Fibroblast of lung (primary cell): ENCODE measurements at places on chromosomes 6 and 20. TPM values are rescaled to one million over a fixed set of nuclear protein-coding genes. Genes with fewer than 3 reads are reported as not detected.
A peak's percentile ranks its signal among the peaks of the same experiment; 100 is the strongest.

- no peaks in the 10 kb centered on the region for H3K4me1 ChIP-seq
- H3K36me3 ChIP-seq: no peaks in the 10 kb centered on the region
- no peak overlapping the region for H3K4me3 ChIP-seq
- H3K27ac ChIP-seq: no peak overlapping the region
- no peak for DNase-seq
- H3K27me3 ChIP-seq: peaks cover 5% of the 10 kb centered on the region
Observed at GRCh38 chr6:50846144-50846851, 27.6 kb downstream of the TFAP2B start.

- DNase-seq: no peak
- no peak overlapping the region for H3K4me3 ChIP-seq
- H3K27me3 ChIP-seq: no peaks in the 10 kb centered on the region
- H3K27ac ChIP-seq: no peak overlapping the region
Observed at GRCh38 chr6:149065658-149066556, 251.6 kb upstream of the TAB2 start.

GRCh38 chr6:52958546-52959255, 36.4 kb downstream of the GSTA4 start:
- no peaks in the 10 kb centered on the region for H3K4me1 ChIP-seq

- H3K27ac ChIP-seq: no peak overlapping the region
- no peak for DNase-seq
- H3K27me3 ChIP-seq: no peaks in the 10 kb centered on the region
Observed at GRCh38 chr20:7836076-7836475, 104.2 kb downstream of the HAO1 start.

- no peak overlapping the region for H3K27ac ChIP-seq
- DNase-seq: no peak
- no peaks in the 10 kb centered on the region for H3K36me3 ChIP-seq
- no peaks in the 10 kb centered on the region for H3K4me1 ChIP-seq
- no peaks in the 10 kb centered on the region for H3K27me3 ChIP-seq
Observed at GRCh38 chr6:166721576-166721975, 94.5 kb upstream of the RPS6KA2 start.

DNA sequence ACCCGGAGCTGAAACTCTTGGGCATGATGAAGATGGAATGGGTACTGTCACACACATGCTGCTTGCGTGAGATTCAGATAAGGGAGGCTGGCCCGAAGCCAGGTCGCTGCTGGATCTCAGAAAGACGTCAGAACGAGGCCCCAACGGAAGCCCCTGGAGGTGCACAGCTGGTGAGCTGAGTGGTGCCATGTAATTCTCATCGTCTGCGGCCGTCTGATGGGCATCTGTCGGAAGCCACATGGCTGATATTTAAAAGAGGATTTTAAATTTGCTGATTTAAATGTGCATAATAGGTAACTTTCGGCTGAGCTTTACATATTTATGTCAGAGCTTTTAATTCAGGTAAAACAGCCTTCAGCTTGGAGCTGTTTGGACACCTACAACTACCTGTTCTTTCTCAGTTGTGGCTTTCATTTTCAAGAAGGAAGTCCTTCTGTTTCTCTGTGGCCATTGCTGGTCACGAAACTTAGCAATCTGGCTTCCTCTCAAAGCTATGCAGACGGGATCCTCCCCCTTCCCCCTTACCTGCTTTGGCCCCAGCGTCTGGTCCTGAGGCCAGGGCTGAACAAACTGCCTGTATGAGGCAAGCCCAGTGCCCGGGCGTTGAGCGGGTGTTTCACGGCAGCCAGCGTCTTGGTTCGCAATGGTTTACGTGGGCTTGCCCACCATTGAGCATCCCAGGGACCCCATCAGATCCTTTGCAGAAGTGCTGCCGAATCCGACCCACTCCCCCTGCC, 9.2 kb downstream of the SLCO4A1 start:
- peak overlapping the region; percentile 80 for H3K27ac ChIP-seq
- peaks cover 13% of the 10 kb centered on the region for H3K4me1 ChIP-seq
- H3K4me3 ChIP-seq: no peak overlapping the region

GRCh38 chr6:54881067-54881730, 34.6 kb downstream of the FAM83B start:
- H3K27me3 ChIP-seq: no peaks in the 10 kb centered on the region
- no peaks in the 10 kb centered on the region for H3K36me3 ChIP-seq
- no peak overlapping the region for H3K4me3 ChIP-seq
- H3K4me1 ChIP-seq: no peaks in the 10 kb centered on the region
- no peak overlapping the region for H3K27ac ChIP-seq

DNA sequence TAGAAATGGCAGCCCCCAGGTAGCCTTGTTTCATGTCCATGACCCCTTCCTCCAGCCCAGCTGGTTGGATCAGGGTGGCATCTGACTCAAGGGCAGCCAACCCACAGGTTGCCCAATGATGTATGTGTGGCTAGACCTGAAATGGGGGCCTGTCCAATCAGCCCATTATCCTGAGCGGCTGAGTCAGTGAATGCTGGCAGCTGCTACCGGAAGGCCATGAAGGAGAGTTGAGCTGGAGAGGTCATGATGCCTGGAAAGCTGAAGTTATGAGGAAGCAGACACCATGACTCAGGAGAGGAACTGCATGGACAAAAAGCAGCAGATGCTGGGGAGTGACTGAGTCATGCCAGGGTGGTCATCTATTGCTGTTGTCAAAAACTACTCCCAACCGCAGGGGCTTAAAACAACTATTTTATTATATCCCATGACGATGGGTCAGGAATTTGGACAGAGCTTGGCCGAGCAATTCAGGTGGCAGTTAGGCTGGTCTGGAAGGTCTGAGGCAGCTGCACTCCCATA, 67.3 kb downstream of the MDGA1 start:
- no peaks in the 10 kb centered on the region for H3K27me3 ChIP-seq
- no peaks in the 10 kb centered on the region for H3K36me3 ChIP-seq
- H3K4me1 ChIP-seq: peaks cover 19% of the 10 kb centered on the region
- peak; percentile 100 for DNase-seq

DNA sequence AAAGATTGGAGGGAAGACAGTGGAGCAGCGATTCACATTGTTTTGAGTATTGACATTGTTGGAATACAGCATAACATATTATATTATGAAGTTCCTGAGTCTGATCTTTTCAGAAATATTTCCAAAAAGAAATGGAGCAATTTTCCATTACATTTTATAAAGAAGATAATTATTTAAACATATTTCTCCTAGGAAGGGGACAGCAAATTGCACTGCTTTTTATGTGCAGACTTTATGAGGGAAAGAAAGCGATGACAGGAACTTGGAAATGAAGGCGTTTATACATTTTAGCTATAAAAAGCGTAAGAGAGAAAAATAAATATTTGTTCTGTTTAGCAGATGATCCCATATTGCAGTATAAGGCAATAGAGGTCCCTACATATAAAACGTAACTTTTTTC, 117.0 kb upstream of the EDN1 start:
- no peaks in the 10 kb centered on the region for H3K27me3 ChIP-seq
- no peaks in the 10 kb centered on the region for H3K36me3 ChIP-seq
- no peak for DNase-seq
- H3K27ac ChIP-seq: no peak overlapping the region
- peaks cover 3% of the 10 kb centered on the region for H3K4me1 ChIP-seq

DNA sequence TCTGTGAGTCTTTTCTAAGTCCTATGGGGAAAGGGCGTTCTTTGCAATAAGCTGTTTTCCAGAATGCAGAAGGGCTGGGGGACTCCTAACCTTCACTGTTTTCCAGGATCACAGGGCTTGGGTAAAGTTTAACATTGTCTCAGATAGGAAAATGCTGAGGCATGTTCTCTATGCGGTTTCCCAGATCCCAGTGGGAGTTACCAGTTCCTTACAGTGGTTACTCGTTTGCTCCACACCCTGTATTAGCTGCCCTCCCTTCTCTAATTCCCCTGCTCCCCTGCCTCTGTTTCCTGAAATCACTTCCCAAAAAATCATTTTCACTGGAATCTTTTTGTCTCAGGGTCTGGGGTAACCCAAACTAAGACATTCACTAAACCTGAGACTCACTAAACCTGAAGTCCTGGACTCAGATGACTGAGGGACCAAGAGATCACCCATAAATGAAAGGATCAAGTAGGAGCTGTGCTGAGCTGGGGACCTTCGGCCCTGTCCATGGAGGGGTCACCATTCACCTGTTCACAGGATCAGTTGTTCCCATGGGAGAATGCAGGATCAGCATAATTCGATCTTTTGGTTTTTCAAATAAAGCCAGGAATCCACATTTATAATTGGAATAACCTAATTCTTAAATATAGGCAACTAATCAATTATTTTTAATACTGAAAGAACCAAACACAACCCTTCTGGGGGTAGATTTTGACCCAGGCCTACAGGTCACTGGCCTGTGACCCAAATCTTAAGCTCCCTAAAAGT, 76.2 kb downstream of the ISM1 start:
- H3K4me3 ChIP-seq: no peak overlapping the region
- H3K27me3 ChIP-seq: no peaks in the 10 kb centered on the region
- H3K36me3 ChIP-seq: no peaks in the 10 kb centered on the region
- no peak overlapping the region for H3K27ac ChIP-seq
- no peaks in the 10 kb centered on the region for H3K4me1 ChIP-seq
- DNase-seq: no peak

DNA sequence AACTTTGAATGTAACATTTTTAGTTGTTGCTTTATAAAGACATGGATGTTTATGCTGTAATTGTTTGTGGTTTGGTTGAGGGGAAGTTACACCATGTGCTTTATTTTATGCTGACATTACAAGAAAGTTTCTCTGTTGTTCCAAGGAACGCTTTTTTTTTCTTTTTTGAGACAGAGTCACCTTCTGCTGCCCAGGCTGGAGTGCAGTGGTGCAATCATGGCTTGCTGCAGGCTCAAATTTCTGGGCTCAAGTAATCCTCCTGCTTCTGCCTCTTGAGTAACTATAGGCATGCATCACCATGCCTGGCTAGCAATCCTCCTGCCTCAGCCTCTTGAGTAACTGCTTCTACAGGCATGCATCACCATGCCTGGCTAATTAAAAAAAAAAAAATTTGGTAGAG, 21.0 kb upstream of the IFNGR1 start:
- no peaks in the 10 kb centered on the region for H3K36me3 ChIP-seq
- no peak overlapping the region for H3K27ac ChIP-seq
- H3K27me3 ChIP-seq: no peaks in the 10 kb centered on the region
- no peak overlapping the region for H3K4me3 ChIP-seq
- H3K4me1 ChIP-seq: no peaks in the 10 kb centered on the region
- peak; percentile 68 for DNase-seq

DNA sequence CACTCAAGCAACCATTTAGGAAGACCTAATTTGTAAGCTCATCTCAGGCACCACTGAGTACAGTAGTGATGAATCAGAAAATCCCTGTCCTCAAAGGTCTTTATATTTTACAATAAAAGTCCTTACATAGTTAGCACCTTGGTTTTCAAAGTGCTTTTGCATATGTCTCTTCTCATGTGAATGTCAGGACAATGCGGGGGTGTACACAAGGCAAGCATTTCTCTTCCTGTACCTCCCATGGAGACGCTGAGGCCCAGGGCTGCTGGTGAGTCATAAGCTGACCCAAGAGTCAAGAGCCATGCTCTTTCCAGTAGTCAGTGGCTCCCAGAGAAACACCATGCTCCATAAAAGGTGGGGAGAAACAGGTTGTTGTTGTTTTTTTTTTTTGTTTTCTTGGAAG, 174.0 kb downstream of the GJA10 start:
- no peak overlapping the region for H3K4me3 ChIP-seq

GRCh38 chr6:170176136-170176897, 114.6 kb downstream of the DLL1 start:
- H3K36me3 ChIP-seq: no peaks in the 10 kb centered on the region
- H3K27me3 ChIP-seq: no peaks in the 10 kb centered on the region
- DNase-seq: no peak
- H3K27ac ChIP-seq: no peak overlapping the region
- no peak overlapping the region for H3K4me3 ChIP-seq
- H3K4me1 ChIP-seq: no peaks in the 10 kb centered on the region

DNA sequence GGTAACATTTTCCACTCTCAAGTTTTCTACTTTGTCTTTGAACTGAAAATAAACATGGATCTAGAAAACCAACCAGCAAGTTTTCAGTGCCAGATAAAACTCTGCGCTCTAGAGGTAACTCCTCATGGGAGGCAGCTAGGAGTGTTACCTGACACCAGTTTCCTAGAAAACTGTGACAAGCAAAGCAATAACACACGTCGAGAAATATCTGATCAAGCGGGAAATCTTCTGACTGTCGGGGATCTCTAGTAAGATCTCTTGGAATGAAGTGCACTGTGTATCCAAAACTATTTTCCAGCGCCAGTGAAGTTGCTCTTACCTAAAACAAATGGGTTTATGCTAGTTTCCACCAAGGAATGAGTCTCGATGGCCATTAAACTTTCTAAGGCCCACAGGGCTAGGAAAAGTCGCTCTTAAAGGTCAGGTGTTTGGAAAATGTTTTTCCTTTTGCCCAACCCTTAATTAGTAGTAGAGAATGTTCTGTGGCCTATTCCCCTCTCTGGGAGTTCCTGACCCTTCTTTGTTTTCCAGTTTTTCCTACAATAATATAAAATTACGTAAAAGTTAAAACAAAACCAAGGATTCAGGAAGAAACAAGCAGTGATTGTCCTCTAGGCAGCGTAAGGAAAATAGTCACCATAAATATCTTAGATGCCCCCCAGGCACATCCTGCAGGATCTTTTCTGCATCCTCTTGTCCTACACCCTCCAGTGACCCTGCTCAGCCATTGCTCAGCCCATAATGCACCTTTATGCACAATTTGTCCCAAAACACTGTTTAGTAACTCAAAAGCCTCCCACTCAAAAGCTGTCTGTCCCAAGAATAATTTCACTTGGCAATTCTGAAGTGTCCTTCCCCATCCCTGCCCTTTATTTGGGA, 137.7 kb upstream of the AKAP12 start:
- H3K27me3 ChIP-seq: no peaks in the 10 kb centered on the region
- no peaks in the 10 kb centered on the region for H3K4me1 ChIP-seq
- no peak overlapping the region for H3K27ac ChIP-seq
- no peak for DNase-seq
- no peak overlapping the region for H3K4me3 ChIP-seq

DNA sequence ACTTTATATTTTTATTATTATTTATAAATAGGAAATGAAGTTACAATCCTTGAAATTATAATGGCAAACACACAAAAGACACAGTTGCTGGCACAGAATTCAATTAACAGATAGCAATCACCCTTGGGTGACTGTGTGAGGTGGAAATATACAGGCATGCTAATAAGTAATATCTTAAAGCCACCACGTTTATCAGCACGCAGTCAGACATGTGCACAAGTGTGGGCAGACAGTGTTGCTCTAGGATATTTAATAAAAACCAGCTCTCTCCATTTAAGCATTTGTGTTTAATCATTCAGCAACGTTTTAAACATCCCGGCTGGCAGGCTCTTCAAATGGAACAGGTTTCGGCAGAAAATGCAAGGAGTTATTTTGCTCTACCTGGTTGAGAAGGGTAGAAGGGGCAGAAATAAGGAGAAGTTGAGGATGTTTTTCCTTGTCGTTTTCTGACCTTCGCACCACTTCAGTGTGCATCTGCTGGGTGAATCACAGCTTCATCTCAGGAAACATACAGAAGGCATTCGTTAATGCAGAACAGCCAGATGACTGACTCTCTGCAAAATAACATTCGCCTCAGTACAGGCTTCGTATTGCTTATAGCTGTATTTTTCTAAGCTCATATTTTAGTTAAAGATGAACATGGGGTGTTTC, 585.1 kb downstream of the QKI start:
- H3K4me1 ChIP-seq: no peaks in the 10 kb centered on the region
- no peak overlapping the region for H3K4me3 ChIP-seq
- no peaks in the 10 kb centered on the region for H3K36me3 ChIP-seq
- H3K27me3 ChIP-seq: no peaks in the 10 kb centered on the region
- H3K27ac ChIP-seq: no peak overlapping the region

- DNase-seq: no peak
- H3K4me1 ChIP-seq: peaks cover 3% of the 10 kb centered on the region
- no peak overlapping the region for H3K4me3 ChIP-seq
- H3K27me3 ChIP-seq: no peaks in the 10 kb centered on the region
Observed at GRCh38 chr20:35695245-35695749, 3.9 kb downstream of the NFS1 start.

The KCNK5 gene
- under 0.01 and 0.26 TPM in 2 replicates for total RNA-seq

The SLPI gene
- 0.17 and 0.77 TPM in 2 replicates for total RNA-seq

The MAFB gene
- 3.0 and 7.7 TPM in 2 replicates for total RNA-seq

The HLA-DQB1 gene
- total RNA-seq: not detected in 2 replicates
